ENCODE measurements at places on chromosomes 16 and 17.

DNA sequence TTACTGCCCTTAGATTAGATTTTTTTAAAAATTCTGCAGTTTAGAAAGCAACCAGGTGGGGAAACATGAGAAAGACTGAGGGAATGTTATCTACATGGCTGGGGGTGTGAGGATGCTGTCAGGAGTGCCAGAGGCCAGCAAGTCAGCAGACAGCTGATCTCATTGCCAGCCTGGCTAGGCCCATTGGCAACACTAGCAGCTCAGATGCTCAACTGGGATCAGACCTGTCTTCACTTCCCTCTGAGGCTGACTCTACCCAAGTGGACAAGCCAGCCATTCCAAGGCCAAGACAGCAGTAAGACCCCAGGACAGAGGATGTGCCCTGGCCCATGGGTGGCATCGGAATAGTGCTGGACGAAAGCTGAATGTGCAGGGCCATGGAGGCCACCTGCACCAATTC lies 96.2 kb downstream of the TMEM132E start:
- no peak for DNase-seq

- no peak for DNase-seq
Observed at GRCh38 chr16:84729716-84730320, 30.0 kb downstream of the USP10 start.

GRCh38 chr16:69055008-69055407 lies 50.4 kb upstream of the HAS3 start:
- DNase-seq, result no peak

GRCh38 chr16:51359141-51359955 lies 208.3 kb upstream of the SALL1 start:
- DNase-seq, result no peak

DNA sequence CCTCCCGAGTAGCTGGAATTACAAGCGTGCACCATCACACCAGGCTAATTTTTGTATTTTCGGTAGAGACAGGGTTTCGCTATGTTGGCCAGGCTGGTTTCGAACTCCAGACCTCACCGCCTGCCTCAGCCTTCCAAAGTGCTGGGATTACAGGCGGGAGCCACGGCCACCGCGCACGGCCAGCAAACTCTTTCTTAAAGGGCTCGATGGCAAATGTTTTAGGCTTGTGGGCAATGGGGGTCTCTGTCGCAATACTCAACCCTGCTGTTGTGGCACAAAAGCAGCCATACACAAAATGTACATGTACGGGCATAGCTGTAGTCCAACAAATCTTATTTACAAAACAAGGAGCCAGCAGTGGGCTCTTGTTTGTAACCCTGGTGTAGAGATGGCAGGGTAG lies 18.4 kb downstream of the PARN start:
- no peak for DNase-seq

- no peak for DNase-seq
Observed at GRCh38 chr16:74942977-74943918, 41.7 kb downstream of the WDR59 start.

DNA sequence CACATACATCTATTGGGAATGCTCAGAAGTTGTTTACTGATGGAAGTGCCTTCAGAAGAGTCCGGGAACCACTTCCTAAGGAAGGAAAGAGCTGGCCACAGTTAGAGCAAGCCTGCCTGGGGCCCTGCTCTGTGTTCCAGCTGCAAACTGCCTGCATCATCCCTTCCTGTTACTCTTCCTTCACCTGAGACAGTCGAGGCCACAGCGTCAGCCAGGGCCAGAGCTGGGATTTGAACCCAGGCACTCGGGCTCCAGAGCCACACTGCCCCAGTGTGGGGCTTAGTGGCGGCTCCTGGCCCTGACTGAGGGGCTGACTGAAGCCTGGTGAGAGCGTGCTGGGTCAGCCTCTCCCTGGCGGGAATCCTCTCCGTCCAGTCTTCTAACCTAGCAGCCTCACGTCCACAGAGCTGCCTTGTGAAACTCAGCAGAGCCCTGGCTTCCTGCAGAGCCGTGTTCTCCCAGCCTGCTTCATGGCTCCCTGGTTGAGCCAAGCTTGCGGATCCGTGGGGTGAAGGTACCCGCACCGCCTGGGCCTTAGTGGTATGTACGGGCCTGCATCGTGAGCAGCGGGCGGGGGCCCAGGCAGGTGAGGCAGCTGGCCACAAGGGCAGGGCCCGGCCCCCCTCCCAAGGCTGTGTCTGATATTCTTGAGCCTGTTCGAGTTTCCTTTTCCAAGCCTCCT lies 4.6 kb upstream of the C17orf99 start:
- DNase-seq, result no peak

- DNase-seq, result no peak
Observed at GRCh38 chr16:29007730-29008593, 23.1 kb downstream of the LAT start.

DNA sequence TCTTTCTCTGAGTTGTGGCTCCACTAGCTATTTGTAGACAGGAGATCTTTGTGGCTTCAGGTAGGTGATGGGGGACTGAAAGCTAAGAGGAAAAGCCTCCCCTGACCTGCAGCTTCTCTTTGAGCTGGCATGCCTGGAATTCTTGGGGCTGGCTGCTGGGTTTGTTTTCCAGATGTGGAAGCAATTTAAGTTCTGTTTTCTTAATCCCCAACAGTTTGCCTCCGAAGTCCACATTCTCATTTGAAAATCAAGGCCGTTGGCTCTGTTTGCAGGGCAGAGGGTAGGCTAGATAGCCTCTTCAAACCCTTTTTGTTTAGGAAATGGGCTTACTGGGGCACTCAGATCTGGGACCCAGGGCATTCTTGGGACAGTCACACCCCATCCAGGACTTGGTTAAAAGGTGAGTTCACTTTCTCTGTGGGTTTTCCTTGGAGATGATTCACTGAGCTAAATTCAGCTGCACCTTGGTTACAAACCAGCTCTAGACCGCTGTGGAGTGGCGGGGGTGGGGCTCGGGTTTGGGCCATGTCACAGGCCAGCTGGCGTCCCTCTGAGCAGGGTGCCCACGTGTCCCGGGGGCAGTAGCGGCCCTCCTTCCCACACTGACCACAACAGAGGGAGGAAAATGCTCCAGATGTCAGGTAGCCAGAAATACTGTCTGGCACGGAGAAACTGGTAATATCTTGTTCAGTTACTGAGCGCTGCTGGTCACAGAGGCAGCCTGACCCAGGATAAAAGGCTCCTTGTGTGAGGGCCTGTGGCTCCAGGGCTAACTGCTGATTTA lies 108.5 kb downstream of the RAB11FIP4 start:
- no peak for DNase-seq

- no peak for DNase-seq
Observed at GRCh38 chr17:43528319-43528987, 17.7 kb downstream of the ETV4 start.

DNA sequence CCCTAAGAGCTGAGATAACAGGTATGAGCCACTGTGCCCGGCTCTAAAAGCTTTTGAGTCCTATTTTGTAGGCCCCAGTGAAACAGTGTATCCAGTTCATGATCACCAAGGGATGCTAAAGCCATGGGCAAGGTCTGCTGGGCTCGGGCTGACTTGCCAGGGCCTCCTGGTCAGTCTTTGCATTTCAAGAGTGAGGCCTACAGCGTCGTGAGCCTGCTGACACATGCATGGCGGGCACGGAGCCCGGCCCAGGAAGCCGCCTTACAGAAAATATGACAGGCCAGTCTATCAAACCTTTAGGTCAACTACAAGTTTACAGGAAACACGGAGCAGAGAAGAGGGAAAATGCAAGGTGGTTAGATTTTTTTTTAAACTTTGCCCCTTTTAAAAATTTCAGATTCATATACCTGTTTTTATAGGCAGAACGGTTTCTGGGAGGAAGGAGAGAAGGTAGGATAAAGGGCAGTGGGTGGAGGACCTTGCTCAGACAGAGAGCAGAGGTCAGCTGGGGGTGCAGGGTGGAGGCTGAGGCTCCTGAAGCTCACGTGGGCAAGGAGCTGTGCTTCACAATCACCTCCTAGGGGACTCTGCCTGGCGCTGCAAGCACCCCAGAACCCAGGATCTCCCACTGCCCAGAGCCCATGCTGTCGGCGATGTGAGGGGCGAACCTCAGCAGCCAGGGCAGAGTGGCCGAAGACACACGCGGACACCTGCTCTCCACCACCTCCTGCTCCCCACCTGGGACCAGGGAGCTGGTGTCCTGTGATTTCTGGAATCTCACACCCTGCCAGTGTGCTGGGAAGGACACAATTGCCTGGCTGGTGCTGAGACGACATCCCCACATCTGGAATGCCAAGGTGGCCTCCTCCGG lies 21.3 kb downstream of the C16orf95 start:
- no peak for DNase-seq

DNA sequence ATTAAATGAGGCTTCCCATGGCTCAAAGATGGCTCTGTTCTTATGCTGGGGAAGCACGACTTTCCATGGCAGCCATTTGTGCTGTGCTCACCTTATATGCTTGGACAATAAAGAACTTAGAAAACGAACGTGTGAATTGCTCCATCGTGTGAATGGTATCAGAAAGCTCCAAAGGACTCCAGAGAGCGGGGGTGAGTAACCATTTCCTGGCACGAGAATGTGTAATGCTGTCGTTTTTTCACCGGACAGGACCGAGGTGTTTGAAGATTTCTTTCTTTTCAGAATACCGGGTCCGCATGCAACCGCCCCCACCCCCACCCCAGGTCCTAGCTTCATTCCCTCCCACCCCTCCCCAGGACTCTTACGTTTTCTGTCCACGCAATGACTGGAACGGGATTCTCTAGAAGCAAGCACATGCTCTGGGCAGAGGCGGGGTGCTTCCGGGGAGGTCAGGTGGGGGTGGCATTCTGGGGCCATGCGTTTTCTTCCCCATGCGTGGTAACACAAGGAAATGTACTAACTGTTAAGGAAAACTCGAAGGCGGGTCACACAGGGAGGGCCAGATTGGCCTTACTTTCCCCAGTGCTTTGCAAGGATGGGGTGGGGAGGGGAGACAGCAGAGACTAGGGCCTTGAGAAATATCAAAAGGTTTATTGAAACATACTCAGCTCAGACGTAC lies 26.2 kb downstream of the GPRC5B start:
- DNase-seq, result no peak

DNA sequence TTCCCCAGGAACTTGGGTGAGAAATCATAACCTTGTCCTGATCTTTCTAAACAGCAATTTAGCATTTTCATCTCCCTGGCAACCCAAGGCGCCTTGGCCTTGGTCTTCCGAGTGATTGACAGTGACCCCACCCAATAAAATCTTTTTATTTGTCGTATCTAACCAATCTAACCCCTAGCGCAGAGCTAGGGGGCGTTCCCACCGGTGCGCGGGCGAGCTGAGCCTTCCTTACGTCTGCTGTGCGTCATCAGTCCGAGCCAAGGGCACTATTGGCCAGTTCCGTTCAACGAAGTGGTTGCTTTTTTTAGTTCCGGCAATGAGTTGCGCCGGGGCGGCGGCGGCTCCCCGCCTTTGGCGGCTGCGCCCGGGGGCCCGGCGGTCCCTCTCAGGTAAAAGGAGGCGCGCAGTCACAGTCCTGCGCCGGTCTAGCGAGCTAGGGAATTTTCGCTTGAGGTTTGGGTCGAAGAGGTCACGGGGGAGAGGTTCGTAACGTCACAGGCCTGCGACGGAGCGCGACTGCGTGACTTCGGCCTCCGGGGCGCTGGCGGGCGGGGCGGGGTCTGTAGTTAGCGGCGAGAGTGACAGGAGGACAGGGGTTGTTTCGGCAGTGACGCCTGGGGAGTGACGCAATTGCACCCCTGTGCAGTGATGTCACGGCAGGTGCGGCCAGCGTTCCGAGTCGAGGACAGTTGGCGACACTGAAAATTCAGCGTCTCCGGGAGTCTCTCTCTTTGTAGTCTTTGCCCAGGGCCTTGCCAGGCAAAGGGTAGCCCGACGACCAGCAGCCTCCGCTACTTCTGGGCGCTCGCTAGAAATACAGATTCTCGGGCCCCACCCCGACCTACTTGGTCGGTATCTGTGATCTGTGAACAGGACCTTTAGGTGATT lies at the start of gene COQ7:
Gene COQ7 (plus strand): TSS at position 266 of the 888 bp plus-strand sequence. CDS start 51 bp downstream, at position 317.
- peak; percentile 99 for DNase-seq

DNA sequence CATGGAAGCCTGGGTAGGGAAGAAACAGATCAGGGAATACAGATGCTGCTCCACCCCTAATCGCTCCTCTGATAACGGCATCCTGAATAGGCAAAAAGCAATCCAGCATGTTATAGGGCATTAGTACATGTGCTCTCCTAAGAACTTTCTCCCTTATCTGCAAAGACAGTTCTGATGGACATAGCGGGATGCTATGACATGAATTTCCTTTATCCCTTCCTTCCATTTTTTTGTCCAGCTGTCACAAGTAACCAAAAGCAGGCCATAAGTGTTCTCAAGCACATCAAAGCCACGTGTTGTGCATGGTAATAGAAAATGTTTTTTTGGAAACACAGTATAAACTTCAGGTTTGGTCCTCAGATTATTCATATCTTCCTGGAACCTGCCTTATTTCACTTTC lies 141.4 kb upstream of the MON1B start:
- DNase-seq, result no peak

- DNase-seq, result no peak
Observed at GRCh38 chr17:2485543-2485942, 26.1 kb downstream of the METTL16 start.

DNA sequence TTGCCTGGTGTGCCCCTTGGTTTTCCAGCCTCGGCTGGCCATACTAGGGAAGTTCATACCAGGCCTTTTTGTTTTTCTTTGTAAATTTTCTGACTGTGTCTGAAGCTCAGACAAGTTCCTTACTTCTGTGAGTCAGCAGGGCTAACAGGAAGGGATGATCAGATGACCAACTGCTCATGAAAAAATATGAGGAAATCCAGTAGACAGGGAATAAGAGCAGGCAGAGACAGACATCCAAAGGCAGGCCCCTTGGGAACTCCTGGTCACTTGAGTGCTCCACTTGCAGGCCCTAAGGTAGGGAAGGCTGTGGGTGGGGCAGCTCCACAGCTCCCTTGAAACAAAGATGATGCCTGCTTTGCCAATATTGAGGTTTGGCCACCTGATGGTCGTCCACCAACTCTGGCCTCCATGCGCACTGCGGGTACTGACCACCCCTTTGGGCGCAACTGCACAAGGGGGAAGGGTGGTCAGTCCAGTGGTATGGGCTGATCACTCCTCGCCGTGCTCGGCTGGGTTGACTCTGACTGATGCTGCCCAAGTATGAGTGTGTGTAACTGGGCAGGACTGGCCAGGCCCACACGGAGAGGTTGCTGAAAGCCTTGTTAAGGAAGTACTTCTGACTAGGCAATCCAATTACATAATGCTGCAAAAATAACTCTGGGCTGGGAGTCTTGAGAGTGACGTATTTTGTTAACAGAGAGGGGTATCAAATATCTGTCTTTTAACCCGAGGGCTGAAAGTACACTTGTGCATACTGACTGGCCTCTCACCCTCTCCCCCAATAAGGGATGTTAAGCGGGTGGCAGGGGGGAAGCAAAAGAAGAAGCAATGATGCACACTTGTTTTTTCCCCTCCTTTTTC lies 20.8 kb upstream of the ZFHX3 start:
- DNase-seq, result peak; percentile 79

GRCh38 chr17:48440669-48441068 lies 10.7 kb upstream of the SKAP1 start:
- DNase-seq, result no peak

GRCh38 chr17:37792787-37793186 lies 47.9 kb upstream of the HNF1B start:
- no peak for DNase-seq

DNA sequence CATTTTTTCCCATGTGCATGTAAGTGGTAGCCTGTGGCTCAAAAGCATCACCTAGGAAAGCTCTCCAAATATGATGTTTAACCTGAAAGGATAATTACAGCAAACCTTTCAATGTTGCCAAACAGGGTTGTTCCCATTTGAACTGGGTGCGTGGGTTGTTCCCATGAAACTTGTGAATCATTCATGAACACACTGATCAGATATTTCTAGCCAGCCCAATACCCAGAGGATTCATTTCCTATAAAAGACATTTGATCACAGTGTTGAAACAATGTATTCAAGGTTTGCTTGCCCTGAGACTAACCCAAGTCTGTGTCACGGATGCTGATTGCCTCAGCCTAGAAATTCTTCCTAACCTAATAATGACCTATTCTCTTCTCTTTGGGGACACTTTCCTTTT lies 12.9 kb downstream of the KRT39 start:
- DNase-seq, result no peak

- DNase-seq, result no peak
Observed at GRCh38 chr16:9225527-9226316, 134.3 kb downstream of the HAPSTR1 start.

Data from NCI-H1436 treated with DMSO at 0.1 percent for 48 hours (cell line).